ENCODE measurements at places on chromosomes 16 and 17.

- DNase-seq, result peak; percentile 52
Observed at GRCh38 chr17:6435968-6436367, 1.0 kb upstream of the AIPL1 start.

GRCh38 chr17:2980211-2980903 lies 83.0 kb downstream of the OR1D5 start:
- no peak for DNase-seq

DNA sequence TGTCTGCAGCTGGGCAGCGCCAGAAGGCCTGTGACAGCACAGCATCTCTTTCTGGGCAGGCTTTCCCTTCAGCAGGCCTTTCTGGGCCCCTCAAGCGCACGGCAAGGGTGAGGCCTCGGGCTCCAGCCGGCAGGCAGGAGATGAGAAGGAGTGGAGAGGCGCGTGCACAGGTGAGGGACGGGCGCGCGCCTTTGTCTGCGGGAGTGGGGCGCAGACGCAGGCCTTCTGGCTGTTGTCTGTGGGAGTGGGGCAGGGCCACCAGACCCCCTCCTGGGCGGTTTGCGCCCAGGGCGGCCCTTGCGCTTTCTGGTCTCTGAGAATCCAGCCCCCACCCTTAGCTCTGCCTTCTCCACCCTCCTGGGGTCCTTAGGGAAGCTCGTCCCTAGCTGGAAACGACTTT lies 6.5 kb downstream of the ZNF205 start:
- DNase-seq, result no peak

DNA sequence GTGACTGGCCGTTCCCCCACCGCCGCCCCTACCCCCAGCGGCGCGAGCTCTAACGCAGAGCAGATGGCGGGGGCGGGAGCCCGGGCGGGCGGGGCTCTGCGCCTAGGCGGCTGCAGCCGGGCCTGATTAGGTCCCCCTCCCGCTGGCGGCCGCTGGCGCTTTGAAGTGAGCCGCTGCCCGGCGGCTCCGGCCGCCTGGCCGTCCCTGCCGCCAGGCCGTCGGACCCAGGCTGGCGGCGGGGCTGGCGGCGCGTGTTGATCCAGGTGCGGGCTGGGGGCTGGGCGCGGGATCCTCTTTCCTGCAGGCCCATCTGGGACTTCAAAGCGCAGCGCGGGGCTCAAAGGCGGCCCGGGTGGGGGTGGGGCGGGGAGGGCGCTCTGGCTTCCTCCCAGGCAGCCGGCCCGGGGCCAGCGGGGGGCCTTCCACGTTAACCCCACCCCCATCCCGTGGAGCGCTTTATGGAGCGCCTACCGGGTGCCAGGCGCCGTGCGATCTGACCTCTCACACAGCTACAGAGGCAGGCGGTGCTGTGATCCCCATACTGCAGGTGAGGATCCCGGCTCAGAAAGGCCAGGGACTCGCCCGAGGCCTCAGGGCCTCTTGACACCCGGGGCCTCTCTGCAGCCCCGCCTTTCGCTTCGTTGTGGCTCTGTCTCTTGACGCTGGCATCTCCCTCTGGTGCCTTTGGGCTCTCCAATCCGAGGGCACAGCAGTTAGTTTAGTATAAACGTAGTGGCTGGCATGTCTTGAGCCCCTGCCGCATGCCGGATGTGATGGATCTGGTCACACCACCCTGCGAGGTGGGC lies 80.0 kb upstream of the NKD1 start:
- no peak for DNase-seq

- peak; percentile 32 for DNase-seq
Observed at GRCh38 chr17:67377488-67378453, 690 bp downstream of the PITPNC1 start.

DNA sequence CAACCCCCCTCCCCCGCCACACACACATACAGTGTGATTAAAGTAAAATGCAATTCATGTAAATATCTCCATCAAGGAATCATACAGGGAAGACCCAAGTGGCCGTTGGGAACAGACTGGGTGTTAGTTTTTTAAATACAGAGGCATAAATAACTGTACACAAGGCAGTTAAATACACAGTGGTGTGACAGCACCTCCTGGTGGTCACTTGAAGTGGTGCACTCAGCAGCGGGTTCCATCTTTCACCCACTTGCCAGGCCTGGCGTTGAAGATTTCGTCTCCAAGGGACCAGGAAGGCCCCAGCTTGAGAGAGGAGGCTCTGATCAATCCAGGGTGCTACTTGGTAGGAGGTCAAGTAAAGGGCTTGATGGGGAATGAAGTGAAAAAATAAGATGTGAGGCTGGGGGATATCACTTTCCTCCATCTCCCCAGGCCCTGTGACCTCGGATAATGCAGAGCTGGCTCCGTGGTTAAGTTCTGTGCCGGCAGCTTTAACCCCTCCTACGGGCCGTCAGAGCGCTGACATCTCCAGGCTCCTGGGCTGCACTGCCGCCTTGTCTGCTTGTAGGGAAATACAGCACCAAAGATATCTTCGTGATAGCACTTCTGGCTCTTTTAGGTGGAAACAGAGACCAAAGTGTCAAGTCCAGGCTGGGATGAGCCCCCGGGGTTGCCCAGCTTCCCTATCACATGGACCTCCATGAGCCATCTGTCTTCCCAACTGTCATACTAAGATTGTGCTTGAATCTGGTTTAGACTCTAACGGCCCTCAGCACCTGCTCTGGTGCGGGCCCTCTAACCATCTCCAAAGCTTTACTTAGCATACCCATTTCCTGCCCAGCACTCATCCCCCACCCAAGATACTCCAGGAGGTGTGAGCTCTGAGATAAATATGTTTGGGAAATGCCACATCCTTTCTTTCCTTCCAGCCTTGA lies 20.7 kb downstream of the LGALS9 start:
- peak; percentile 56 for DNase-seq

DNA sequence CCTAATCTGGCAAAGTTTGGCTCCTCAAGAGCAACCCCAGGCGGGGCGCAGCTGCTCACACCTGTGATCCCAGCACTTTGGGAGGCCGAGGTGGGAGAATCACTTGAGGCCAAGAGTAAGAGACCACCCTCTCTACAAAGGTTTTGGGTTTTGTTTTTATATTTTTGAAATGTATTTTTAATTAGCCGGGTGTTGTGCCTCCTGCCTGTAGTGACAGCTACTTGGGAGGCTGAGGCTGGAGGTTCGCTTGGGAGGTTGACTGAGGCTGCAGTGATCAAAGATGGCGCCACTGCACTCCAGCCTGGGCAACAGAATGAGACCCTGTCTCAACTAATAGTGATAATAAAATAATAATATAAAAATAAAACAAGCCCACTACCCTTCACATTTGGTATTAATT lies 756 bp upstream of the USP7 start:
- DNase-seq, result no peak

- no peak for DNase-seq
Observed at GRCh38 chr17:15971098-15971678, 26.3 kb downstream of the ADORA2B start.

DNA sequence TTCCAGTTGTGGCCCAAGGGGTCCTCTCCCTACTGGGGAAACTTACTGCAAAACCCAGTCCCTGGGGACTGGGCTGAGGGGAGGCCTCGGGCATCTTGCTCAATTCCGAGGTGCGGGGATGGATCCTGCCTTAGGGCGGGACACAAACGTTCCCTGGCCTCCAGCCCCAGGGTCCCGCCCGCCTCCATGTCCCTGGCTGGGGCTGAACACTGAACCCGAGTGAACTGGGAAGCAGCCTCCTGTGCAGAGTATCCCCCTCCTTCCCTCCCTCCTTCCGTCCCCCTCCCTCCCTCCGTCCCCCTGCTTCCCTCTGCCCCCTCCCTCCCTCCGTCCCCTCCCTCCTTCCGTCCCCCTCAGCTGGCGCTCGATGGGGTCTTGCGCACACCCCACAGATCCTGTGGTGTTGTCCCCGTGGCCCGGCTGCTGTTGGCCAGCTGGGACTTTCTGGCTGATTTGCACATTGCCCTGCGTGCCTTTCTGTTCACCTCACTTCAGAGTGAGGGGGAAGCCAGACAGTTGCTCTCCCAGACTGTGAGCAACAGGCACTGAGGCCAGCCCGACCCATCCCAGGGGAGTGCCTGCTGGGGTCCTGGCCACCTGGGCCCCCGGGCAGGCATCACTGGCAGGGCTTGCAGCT lies 5.5 kb downstream of the TRAF7 start:
- DNase-seq, result no peak

- no peak for DNase-seq
Observed at GRCh38 chr17:75468291-75468754, 11.9 kb downstream of the TMEM94 start.

DNA sequence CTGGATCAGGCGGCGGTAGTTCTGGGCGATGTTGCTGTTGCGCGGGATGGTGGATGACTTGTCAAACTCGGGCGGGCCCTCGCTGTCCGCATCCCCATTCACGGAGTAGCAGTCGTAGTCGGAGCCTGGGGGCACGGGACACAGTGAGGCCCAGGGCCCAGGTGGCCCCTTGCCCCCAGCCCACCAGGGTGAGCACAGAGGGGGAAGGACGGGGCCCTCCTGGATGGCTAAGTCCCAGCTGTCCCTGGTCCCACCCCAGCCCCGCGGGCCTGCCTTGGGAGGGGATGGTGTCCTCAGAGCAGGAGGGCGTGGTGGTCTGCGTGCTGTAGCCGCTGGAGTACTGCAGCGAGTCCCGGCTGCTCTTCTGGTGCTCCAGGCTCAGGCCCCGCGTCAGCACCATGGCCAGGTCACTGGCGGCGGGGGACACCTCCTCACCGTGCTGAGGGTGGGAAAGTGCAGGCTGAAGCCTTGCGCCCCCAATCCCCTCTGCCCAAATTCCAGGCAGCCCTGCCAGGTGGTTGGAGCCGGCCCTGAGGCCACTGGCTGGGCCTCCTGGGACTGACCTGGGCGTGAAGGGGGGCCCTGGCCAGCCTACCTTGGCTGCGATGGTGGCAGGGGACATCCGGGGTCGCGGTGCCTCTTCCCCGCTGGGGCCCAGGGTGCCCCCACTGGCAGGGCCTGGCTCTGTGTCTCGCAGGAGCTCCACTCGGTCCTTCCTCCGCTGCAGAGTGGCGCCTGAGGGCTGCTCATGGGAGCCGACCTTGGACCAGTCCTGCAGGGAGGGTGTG lies 18.2 kb downstream of the IL34 start:
- no peak for DNase-seq

- peak; percentile 55 for DNase-seq
Observed at GRCh38 chr17:49180303-49180702, 30.1 kb downstream of the GNGT2 start.

DNA sequence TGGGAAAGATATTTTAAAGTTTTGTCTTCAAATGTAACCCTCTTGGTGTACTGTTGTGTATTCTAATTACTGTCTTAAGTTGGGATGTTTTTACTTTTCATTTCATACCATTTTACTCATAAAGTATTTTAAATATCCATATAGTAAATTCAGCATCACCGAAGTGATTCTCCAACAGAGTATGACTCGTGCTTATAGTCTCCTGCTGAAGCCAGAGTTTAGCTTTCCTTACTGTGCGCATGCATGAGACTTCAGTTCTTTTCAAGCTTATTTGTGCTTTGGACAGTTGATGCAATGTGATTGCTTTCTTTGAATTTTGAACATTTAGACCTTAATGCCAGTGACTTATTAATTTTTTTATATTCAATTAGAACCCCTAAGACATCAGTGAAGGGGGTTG lies 7.4 kb upstream of the VPS35L start:
- no peak for DNase-seq

DNA sequence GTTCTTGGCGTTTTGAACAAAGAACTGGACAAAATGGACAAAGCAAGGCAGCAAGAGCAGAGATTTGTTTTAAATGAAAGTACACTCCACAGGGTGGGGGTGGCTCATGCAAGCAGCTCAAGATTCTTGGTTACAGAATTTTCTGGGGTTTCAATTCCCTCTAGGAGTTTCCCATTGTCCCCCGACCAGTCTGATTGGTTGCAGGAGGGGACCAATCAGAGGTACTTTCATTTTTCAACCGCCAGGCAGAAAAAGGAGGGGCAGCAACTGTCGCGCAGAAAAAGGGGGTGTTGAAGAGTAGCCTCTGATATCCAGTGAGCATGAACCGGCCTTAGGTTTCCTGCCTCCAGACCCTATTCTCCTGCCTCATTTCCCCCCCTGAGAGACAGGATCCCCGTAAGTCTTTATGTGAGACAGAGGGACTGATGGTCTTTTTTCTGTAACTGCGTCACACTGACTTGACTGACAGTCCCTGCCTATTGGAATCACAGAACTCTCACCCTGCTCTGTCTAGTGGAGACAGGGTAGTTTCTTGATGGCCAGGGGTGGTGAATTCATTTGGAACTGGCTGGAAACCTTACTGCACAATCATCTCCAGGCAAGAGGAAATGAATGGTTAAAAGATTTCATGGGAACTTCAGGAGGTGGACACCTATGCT lies 59.4 kb upstream of the ALOX12 start:
- DNase-seq, result no peak

DNA sequence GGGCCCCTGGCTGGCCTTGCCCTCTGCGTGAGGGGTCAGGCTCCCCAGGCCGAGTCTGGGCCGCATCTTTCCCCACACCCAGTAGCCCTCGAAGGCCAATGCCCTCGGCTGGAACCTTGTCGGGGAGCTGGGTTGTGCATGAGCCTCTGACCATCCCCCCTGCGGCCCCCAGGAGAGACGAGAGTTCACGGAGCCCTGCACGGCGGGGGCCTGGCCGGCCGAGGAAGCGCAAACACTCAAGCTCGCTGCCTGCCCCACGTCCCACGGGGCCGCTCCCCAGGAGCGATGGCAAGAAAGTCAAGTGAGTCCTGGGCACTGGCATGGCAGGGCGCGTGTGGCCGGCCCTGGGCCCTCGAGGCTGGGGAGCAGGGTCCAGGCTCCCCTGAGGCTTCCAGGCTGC lies 57.3 kb downstream of the BAHCC1 start:
- DNase-seq, result no peak

GRCh38 chr17:41060052-41060604 lies at the start of gene KRTAP2-3:
KRTAP2-3 (minus strand) TSS chr17:41060114; CDS start chr17:41060050, 64 bp downstream.
- no peak for DNase-seq

- no peak for DNase-seq
Observed at GRCh38 chr17:66634193-66634592, 200.7 kb upstream of the CACNG5 start.

- DNase-seq, result no peak
Observed at GRCh38 chr16:67750466-67750865, 31.4 kb upstream of the GFOD2 start.

- no peak for DNase-seq
Observed at GRCh38 chr16:24098896-24099295, 157.2 kb upstream of the CACNG3 start.

GRCh38 chr16:69526831-69527655 lies 38.7 kb upstream of the NFAT5 start:
- DNase-seq, result no peak

DNA sequence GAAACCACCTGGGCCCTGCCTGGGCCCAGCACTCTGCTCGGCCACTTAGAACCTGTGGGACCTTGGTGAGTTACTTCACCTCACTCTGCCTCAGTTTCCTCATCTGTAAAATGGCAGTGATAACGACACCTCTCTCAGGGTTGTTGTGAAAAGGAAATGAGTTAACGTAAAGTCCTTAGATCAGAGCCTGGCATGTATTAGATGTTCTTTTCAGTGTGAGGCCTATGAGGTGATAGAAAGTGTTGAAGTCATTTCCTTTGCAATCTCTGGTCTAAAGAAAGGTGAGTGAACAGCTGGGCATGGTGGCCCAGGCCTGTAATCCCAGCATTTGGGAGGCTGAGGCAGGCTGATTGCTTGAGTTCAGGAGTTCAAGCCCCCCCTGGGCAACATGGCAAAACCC lies 51.7 kb upstream of the LGALS9 start:
- no peak for DNase-seq
